Urinary bladder (tissue), 4 donors: ENCODE measurements at places on chromosomes 4 and X.

GRCh38 chr4:4875611-4876010, 16.1 kb downstream of the MSX1 start:
- no peak for DNase-seq

- DNase-seq, result no peak
Observed at GRCh38 chr4:88204882-88205281, 46.4 kb upstream of the ABCG2 start.

- DNase-seq, result no peak
Observed at GRCh38 chr4:182141061-182141460, 102.1 kb upstream of the TENM3 start.

- no peak for DNase-seq
Observed at GRCh38 chr4:76762137-76763130, 135.5 kb downstream of the SOWAHB start.

DNA sequence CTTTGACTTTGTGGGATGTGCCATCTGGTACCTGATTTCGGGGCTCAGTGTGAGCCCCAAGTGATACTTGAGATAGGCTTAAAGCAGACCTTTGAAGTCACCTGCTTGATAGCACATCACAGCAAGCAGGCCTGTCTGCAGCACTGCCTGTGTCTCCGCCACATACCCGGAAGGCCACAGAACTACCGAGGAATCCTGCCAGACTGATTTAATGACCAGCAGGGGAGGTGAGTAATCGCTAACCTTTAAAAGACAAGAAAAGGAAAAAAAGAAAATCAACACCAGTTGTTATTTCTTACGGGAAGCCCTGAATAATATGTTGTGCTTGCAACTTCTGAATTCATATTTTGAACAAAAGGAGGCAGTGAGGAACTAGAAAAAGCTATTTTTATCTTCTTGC, 6.8 kb downstream of the PTCHD1 start:
- DNase-seq, result no peak

DNA sequence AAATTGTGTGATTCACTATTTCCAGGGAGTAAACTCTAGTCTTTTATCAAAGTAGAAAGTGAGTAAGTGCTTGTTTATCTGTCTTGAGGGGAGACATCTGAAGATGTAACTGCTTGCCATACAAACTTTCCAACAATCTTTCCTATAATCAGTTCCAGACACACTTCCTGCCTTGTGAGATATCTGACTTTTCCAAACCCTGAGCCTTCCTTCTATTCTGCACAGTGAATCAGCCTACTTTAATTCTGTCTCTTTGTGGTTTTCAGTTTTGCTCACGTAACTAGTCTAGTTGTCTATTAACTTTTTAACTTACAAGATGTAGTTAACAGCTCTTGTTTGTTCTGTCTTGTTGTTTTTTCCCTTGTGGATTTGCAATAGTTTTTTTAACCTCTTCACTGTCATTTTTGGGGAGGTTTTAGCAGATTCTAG, 947.8 kb downstream of the C4orf33 start:
- no peak for DNase-seq

DNA sequence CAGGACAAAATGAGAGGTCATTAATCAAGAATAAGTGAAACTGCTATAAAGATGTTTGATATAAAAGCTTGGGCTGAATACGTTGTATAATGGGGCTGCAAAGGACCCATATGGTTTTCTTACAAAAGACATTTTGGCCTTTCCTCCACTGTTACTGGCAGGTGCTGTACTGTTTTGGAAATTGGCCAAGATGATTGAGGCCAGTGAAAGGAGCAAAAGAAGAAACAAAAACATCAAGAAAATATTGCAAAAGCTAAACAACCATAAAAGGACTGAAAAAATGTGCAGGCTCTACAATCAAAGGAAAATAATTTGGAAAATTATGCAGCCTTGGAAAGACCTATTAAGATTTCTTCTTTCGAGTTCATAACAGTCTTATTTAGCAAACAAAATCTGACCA, 222.2 kb upstream of the PPP1R2C start:
- DNase-seq, result no peak

- DNase-seq, result no peak
Observed at GRCh38 chr4:184342167-184342856, 124.6 kb upstream of the ENPP6 start.

DNA sequence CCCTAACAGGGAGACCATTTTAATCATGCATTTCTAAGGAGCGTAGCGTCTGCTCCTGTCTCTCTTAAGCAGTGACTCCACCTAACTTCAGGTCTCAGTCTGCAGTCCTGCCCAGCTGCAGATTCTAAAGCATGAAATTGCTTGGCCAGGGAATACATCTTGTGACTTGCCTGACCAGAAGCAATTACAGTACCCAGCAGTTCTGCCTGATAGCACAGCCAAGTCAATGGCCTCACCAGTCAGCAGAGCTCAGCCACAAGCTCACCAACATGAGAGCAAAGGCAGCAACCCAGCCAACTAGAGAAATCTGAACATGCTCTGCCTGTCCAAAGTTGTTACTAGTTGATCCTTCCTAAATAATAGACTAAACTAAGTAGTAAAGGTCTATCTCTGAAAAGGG, 2011.9 kb upstream of the PCDH10 start:
- no peak for DNase-seq

DNA sequence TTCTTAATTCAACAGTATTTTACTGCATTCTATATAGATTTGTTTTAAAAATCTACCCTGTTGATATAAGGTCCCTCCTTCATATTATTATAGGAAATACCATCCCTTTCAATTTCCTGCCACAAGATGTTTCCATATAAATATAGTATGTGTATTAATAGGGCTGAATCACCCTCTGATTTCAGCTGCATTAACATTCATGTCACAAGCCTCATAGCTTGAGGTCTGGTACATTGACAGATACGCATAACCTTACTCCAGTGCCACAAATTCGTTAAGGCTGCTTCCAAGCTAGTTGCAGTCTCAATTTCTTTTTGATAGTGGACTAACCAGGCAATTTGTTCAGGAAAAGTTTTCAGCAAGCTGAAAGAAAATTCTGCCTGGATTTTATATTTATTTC, 128.4 kb downstream of the KLHL34 start:
- DNase-seq, result no peak

DNA sequence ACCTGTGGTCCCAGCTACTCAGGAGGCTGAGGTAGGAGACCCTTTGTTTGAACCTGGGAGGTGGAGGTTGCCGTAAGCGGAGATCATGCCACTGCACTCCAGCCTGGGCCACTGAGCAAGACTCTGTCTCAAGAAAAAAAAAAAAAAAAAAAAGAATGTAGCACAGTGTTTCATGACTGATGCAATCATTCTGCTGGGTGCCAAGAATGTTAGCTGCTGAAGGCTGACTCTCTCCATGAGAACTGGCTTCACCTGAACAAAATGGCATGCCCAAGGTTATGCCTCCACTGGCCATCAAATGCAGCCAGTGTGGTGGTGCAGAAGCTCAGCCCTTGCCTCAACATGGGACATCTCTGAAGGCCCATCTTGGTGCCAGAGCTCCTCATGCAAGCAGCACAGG, 412.1 kb downstream of the ADAM29 start:
- no peak for DNase-seq

- no peak for DNase-seq
Observed at GRCh38 chr4:1797861-1798579, 4.9 kb downstream of the FGFR3 start.

DNA sequence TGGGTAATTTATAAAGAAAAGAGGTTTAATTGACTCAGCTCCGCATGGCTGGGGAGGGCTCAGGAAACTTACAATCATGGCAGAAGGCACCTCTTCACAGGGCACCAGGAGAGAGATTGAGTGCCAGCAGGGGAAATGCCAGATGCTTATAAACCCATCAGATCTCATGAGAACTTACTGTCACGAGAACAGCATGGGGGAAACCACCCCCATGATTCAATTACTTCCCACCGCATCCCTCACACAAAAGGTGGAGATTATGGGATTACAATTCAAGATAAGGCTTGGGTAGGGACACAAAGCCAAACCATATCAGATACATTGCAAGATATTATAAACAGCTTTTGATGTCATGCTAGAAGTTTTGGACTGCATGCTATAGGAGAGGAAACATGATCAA, 204.3 kb downstream of the VEGFC start:
- no peak for DNase-seq

- no peak for DNase-seq
Observed at GRCh38 chrX:119423631-119424030, 24.5 kb downstream of the SLC25A43 start.
